ENCODE measurements at places on chromosomes 3 and 15. TPM values are rescaled to one million over a fixed set of nuclear protein-coding genes. Genes with fewer than 3 reads are reported as not detected.

DNA sequence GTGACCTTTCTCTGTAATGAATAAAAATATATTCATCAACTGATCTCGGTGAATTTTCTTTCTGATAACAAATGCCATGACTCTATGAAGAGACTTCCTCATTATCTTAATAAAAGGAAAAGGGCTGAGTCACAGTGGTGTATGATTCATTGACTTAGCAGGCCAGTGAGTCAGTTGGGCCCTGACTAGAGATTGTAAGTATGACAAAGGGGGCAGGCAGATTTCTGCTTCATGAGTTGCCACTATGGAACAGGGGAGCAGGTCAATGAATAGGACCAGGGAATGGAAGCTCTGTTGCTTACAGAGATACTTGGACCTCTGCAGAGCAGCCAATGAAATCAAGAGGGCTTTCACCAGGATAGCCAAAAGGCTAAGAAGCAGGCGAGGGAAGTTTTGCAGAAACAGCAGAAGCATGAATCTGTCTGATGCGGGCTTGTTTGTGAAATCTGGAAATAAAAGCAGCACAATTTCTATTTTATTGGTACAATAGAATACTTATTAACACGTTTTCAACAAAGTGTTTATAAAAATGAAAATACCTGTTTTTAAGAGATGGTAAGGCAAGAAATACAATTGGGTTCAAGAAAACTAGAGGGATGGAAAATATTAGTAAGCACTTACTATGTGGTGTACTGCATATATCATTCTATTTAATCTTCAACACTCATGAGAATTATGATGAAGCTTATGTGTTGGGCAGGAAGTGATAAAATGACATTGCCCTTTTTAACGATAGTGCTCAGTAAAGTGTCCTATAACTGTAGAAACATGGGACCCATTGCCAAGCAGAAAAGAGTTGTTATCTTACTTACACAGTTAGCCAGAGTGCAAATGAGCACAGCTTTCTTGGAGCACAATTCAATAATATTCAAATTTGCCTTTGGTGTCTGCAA is 169.8 kb upstream of the MYRIP start:
- DNase-seq = peak; percentile 31

DNA sequence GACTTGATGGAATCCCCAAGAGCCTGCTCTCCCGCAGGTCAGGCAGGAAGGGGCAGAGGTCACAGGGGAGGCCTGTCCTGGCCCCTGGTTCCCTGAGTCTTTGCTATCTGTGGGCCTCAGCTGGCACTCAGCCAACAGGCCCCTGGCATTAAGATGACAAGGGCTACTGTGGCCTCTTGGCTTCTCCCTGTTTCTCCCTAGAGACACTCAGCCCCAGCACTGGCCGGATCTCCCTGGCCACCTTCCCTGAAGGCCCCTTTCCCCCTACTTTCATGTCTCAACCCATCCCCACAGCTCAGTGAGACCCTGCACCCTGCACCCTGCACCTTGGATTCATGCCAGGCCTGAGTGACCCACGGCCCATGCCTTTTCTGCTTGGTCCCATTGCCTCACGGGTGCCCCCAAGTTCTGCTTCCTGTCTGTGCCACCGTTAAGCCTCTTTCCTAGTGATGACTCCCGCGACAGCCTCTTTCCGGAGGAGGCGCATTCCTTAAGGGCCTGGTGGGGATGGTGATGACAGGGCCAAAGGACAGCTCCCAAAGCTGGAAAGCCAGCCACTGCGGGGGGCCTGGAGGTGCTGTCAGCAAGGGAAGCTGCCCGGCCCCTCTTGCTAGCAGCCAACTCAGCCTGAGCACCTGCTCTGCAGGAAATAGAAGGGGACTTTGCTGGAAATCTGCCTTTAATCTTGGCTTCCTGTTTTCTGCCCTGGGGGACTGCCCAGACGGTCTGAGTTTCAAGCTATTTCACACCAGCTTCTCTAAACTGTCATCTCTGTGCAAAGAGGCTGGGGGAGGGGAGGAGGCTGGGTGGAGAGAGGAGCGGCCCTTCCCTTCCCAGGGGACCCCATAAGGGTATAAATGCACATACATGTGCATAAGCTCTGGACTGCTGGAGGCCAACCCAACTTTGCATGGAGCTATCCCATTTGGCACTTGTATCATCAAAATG is 4.8 kb upstream of the CSK start:
- peak; percentile 75 for DNase-seq

- DNase-seq = no peak
Measured at GRCh38 chr3:194431554-194431953, 32.5 kb upstream of the GP5 start.

GRCh38 chr15:84645496-84645895 is 8.6 kb downstream of the WDR73 start:
- DNase-seq = no peak

DNA sequence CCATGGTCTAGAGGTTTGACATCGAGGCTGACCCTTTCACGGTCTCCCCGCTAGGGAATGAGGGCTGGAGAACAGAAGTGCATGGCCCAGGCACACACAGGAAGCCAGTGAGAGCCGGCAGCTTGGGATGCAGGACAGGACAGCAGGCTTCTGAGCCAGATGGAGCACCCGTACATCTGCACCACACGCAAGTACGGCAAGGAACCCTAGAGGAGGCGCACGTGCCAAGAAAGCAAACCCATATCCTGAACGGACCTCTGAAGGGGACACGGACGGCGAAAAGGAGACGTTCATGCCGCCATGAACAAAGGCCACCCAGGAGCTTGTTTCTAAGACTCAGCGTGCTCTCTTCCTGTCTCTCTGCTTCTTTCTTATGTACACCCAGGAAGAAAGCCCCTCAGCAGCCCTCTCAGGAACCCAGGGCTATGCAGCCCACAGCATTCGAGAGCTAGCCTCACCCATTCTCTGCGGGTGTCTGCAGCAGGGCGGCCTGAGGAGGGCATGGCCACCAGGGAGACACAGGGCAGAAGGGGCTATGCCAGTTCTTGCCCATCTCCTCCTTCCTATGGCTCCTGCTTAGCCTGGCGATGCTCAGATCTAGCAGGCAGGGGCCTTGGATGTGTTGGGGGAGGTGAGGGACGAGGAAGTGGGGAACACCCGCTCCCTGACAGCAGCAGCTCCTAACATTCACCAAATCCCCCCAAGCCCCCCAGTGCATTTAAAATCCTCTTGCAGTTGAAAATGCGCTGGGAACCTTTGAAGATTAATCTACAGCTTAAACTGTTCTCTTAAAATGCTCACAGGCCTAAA is 81.3 kb downstream of the PCSK6 start:
- no peak for DNase-seq

DNA sequence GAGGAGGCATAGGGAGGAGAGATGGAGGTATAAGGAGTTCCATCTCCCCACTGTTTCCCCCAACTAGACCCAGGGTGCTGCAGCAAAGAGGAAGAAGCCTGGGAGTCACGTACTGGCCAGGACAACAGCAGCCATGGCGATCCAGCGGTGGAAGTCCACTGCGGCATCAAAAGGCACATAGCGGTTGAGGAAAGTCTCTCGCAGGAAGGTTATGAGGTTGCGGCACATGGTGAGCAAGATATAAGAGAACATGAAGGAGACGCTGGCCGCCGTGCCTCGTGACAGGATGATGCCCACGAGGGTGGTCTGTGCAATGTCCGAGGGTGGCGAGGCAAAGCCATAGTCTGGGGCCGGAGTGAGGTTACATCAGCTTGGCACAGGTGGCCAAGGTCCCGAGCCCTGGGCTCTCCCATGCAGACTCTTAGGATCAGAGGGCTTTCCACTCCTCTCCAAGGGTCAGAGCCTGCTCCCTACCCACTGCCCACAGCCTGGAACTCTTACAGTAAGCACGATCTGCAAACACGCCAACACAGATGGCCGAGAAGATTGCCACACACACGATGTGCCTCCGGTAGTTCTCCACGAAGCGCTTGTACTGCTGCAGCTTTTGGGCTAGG is 14.3 kb downstream of the DUOX2 start:
- no peak for DNase-seq

DNA sequence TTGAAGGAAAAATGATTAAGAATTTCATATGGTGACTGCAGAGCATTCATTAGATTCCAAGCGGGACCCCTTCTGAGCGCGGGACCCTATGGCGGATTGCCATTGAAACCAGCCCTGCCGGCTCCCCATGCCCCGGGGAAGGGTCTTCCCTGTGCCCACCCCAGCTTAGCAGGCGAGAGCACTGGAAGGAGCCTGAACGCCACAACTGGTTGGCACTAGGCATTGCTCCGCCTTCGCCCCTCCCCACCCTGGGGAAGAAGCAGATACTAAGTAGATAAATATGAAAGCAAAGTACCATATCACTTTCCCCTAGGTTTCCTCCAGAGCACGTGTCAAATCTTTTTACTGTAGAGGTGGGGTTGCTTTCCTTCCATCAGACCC is 70.7 kb downstream of the CYP19A1 start:
- no peak for DNase-seq

DNA sequence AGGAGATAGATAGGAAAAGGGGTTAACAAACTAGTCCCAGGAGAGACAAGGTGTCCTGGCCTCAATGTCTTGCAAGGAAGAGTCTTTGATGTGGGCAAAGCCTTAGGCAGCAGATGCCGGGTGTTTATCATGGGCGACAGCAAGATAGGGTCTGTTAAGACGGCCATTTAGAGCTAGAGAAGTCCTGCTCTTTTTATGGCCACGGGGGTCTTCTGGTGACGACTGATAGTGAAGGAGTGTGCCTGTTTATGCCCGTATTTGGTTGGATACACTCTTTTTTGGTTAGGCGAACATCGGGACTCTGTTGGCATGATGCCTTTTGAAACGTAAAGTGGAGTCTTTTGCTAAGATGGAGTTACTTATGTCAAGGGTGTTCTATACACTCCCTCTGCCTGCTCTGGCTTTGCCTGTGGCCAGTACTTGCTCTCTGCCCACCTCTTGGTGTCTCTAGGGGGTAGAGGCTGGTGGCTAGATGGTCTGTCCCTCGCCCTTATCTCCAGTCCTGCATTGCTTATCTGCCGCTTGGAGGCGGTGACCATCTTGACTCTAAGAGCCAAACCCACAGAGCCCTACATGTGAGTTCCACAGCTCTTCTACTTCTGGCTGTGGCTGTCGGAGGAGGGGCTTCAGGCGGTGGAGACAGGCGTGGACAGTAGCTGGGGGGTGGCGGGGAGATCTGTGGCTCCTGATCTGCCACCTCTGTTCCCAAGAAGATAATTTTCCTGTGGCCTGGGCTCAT is 55.8 kb upstream of the ZBTB38 start:
- DNase-seq = no peak

The AP4E1 gene
- total RNA-seq = 17.1 TPM

The CKMT1B gene
- total RNA-seq = not detected

The MYRIP gene
- total RNA-seq = not detected

The FGF12 gene
- not detected for total RNA-seq

The CCDC54 gene
- not detected for total RNA-seq

Measured in activated T-cell treated with anti-CD3 and anti-CD28 coated beads, Interleukin-2, amount 50 U/mL, for 72 hours (primary cell).